ENCODE measurements at places on chromosomes 2 and 18.

DNA sequence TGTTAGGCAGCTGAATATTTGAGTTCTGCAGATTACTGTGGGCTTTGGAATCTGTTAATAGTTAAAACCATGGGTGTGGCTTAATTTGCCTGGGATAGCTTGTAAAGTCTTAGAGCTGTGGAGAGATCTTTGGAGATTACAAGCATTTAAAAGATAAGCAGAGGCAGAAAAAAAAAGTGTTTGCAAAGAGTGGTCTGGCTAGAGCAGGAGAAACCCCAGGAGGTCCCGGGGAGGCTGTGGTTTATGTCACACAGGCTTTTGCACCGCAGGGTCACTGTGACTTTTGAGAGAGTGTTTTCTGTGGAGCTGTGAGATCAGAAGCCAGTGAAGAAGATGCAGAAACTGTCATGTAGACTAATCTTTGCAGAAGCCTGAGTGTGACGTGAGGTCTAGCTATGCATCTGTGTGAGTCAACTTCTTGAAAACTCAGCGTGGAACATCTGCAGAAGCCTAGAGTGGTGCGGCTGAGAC is 49.0 kb downstream of the SETBP1 start:
- DNase-seq = no peak

DNA sequence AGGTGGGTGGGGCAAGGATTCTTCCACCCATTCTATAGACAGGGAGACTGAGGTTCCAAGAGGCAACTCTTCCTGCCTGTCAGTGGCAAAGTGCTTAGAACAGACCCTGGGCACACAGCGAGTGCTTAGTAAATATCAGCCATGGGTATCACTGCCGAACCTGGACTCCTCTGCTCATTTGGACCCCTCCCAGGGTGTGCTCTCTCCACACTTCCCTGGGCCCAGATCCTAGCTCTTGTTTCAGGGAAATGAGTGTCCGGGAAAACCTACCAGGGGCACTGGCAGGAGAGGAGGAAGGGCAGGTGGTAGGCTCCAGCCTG is 136.3 kb downstream of the CYP26B1 start:
- DNase-seq = no peak

- no peak for DNase-seq
Observed at GRCh38 chr2:222969491-222969890, 82.5 kb upstream of the KCNE4 start.

DNA sequence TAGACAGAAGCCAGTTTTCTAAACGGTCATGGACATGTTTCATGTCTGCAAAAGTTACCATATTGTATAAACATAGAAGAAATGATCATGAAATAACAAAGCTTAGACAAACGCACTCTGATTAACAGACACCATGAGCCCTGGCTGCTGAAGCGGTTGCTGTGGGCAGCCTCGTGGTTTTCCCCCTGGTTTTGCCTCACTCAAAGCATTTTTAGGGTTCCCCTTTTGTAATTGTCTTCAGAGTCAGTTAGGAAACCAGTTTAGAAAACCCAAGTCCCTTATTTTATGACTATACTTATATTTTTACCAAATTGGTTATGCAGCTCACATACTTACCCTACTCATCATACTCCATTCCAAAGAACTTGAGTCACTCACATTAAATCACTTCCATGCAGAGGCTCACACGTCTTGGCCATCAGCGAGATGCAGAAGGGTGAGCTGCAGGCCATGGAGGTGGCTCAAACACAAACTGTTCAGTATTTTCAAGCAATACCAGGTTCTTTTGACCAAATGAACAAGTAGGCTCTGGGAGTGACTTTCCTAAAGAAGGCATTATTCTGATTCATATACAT is 105.6 kb upstream of the SALL3 start:
- no peak for DNase-seq

- no peak for DNase-seq
Observed at GRCh38 chr18:42039396-42039795, 84.4 kb downstream of the PIK3C3 start.

- no peak for DNase-seq
Observed at GRCh38 chr18:67634631-67635338, 118.3 kb upstream of the DSEL start.

GRCh38 chr2:82730811-82731210 is 1728.3 kb downstream of the SUCLG1 start:
- no peak for DNase-seq

- no peak for DNase-seq
Observed at GRCh38 chr2:66439812-66440542, 5.1 kb downstream of the MEIS1 start.

DNA sequence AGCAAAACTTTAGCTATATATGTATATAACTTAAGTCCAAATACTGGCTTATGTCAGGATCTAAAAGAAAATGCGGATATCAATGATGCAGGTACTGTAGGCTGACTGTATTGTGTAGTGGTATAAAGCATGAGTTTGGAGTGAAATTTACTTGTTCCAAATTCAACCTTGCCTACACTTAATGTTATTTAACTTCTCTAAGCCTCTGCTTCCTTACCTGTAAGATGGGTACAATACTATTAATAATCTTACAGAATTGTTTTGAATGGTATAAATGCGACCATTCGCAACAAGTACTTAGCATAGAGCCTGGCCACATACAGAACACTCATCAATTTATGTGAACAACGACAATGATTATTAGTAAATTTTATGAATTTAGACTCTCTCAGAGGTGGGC is 62.4 kb downstream of the SPRED2 start:
- DNase-seq = no peak

GRCh38 chr2:150494234-150494945 is 6.9 kb upstream of the RND3 start:
- no peak for DNase-seq

GRCh38 chr2:120863661-120864320 is 128.1 kb downstream of the GLI2 start:
- DNase-seq = no peak

DNA sequence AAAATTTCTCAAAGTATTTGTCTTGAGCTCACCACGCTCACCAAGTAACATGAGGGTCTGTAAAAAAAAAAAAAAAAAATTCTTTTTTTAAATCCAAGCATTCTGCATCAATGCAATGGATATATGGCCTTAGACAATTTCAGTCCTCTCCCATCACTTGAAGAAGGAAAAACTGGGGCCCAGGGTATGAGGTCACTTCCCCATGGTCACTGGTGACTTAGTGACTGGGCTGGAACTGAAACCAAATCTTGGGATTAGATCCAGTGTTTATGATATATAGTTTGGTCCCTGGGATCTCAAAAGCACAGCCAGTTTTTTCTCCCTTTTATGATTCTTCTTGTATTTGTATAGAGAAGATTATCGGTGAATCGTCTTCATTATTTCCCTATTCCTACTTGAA is 477.9 kb upstream of the TNP1 start:
- DNase-seq = no peak

DNA sequence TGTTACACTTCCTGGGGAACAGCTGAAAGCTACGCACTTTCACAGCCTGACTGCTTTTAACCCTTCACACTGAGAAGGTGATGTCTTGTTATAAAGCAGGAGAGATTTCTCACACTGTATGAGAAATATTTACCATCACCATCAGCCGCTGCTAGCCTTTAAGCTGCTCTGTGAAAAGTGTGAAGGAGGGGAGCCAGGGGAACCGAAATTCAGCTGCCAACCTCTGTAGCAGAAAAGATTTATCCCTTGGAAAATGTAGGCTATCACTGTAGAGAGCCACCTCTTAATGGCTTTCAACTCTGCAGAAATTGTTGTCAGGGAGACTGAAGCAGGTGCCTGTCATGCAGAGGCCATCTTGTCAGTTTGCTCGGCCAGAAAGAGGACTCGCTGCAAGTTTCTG is 145.3 kb downstream of the SP3 start:
- DNase-seq = no peak

DNA sequence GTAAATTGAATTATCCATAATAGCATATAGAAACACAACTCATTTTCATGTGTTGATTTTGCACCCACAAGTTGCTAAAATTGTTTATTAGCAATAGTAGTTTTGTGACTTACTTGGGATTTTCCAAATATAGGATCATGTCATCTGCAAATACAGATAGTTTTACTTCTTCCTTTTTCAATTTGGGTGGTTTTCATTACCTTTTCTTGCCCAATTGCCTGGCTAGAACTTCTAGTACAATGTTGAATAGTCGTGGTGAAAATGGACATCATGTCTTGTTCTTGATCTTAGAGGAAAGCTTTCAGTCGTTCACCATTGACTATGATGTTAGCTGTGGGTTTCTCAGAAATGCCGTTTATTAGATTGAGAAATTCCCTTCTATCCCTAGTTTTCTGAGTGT is 60.2 kb upstream of the TCF7L1 start:
- DNase-seq = no peak

DNA sequence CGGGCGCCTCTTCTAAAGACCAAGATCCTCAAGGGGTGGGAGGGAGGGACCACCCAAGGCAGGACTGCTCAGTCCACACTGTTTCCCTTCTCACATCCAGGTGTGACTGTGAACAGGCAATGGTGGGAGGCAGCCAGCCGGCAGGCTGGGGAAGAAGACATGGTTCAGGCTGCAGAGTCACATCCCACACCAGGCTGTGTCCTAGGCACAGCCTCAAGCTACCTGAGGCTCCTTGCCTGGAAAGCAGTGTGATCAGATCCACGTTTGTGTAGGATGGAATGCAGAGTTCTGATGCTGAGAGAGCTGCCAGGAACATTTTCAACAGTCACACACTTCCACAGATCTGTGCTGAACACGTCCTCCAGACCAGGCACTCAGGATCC is 16.4 kb downstream of the SLC66A2 start:
- DNase-seq = no peak

GRCh38 chr2:104856086-104856972 is 2.4 kb downstream of the POU3F3 start:
- DNase-seq = no peak

GRCh38 chr2:44944952-44945612 is 3.6 kb downstream of the SIX3 start:
- no peak for DNase-seq

GRCh38 chr18:49490246-49490762 is 3.3 kb upstream of the C18orf32 start:
- DNase-seq = no peak

DNA sequence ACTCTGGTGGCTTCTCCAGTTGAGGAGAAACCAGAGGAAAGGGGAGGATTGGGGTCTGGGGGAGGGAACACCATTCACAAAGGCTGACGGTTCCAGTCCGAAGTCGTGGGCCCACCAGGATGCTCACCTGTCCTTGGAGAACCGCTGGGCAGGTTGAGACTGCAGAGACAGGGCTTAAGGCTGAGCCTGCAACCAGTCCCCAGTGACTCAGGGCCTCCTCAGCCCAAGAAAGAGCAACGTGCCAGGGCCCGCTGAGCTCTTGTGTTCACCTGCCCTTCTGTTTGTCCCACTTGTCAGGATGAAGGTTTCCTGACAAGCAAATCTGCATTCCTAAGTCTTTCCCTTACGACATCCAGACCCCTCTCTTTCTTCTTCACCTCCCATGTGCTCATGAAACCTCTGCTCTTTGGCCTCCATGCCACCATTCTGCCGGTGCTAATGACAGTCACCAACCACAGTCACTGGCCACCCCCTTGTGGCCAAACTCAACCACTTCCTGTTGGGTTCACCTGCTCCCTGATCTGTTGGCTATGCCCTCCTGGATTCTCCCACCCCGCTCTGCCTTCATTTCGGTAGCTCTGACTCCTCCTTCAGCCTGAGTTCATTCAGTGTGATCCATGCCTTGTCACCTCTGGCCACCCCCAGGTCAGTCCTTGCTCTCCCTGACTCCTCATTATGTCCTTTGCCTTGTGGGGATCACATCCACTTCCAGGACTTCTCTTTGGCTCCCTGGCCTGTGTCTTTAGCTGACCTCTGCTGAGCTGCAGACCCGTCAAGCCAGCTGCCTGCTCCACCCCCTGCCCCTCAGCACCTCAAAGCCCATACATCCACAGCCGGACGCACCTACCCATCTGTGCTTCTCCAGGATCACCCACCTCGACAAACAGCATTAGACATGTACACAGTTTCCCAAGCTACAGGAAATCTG is 17.6 kb downstream of the EMX1 start:
- DNase-seq = no peak

Measured in activated T-helper 1 cell treated with anti-CD3 and anti-CD28 coated beads, Interleukin-2, amount 50 U/mL, for 16 hours (primary cell).